ENCODE measurements at places on chromosomes 1 and 21. TPM values are rescaled to one million over a fixed set of nuclear protein-coding genes. Genes with fewer than 3 reads are reported as not detected.

The CHIT1 gene
- under 0.01 TPM for total RNA-seq

The CCDC28B gene
- 2.9 TPM for total RNA-seq

The ACKR1 gene
- total RNA-seq: not detected

The S100A7A gene
- not detected for total RNA-seq

The SPRR1B gene
- 91.5 TPM for total RNA-seq

The GNPAT gene
- 48.7 TPM for total RNA-seq

The EXO1 gene
- 0.90 TPM for total RNA-seq

The BRINP2 gene
- total RNA-seq: not detected

The SYCP1 gene
- total RNA-seq: not detected

The LRRIQ3 gene
- 0.26 TPM for total RNA-seq

The BMP8A gene
- total RNA-seq: not detected

The UQCRHL gene
- 1.8 TPM for total RNA-seq

The SLC2A5 gene
- total RNA-seq: 0.26 TPM

The LIN9 gene
- total RNA-seq: 2.6 TPM

The RHOC gene
- 420 TPM for total RNA-seq

The PEX10 gene
- 30.0 TPM for total RNA-seq

The TRNP1 gene
- 11.1 TPM for total RNA-seq

The HORMAD1 gene
- total RNA-seq: 1.8 TPM

The PODN gene
- 0.53 TPM for total RNA-seq

The FAM72C gene
- not detected for total RNA-seq

The KCNJ9 gene
- total RNA-seq: 0.13 TPM

The TRPM2 gene
- total RNA-seq: under 0.01 TPM

The ID3 gene
- total RNA-seq: 47.4 TPM

The DDR2 gene
- total RNA-seq: 4.7 TPM

The MCOLN2 gene
- 0.64 TPM for total RNA-seq

The SLC5A9 gene
- total RNA-seq: not detected

The RGS16 gene
- 3.7 TPM for total RNA-seq

The OLIG2 gene
- total RNA-seq: not detected

The AMIGO1 gene
- 0.13 TPM for total RNA-seq

The LHX8 gene
- total RNA-seq: not detected

The GOLT1A gene
- total RNA-seq: 1.8 TPM

The A3GALT2 gene
- total RNA-seq: not detected

The DYNLT5 gene
- not detected for total RNA-seq

The GMEB1 gene
- 7.9 TPM for total RNA-seq

The KCNJ15 gene
- total RNA-seq: 2.1 TPM

The RBP7 gene
- 0.26 TPM for total RNA-seq

The FCGR1A gene
- total RNA-seq: not detected

The PTGFRN gene
- 89.2 TPM for total RNA-seq

The RAB3B gene
- total RNA-seq: 3.4 TPM

The FCGR2B gene
- total RNA-seq: not detected

The LCA5L gene
- total RNA-seq: 3.2 TPM

The PLEKHA6 gene
- 2.1 TPM for total RNA-seq

The KRTAP19-1 gene
- not detected for total RNA-seq

The PGBD2 gene
- 7.4 TPM for total RNA-seq

The ZYG11A gene
- under 0.01 TPM for total RNA-seq

The AIRE gene
- not detected for total RNA-seq

The TSTD1 gene
- total RNA-seq: 87.1 TPM

The PTPN22 gene
- total RNA-seq: 0.26 TPM

The ABCG1 gene
- total RNA-seq: 132 TPM
